Panc1 (cell line): ENCODE measurements at places on chromosomes 6 and 20.

- DNase-seq, result no peak
Observed at GRCh38 chr20:17733767-17734304, 34.1 kb downstream of the BANF2 start.

DNA sequence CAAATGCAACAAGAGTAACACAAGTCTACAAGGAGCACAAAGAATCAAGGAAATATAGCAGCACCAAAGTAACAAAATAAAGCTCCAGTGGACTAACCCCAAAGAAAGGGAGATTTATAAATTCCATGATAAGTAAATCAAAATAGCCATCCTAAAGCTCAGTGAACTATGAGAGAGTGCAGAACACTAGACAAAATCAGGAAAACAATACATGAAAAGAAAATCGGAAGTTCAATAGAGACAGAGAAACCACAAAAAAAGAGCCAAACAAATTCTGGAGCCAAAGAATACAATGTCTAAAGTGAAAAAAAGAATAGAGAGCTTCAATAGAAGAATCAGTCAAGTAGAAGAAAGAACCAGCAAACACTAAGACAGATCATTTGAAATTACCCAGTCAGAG is 247.3 kb upstream of the TENT5A start:
- no peak for DNase-seq

DNA sequence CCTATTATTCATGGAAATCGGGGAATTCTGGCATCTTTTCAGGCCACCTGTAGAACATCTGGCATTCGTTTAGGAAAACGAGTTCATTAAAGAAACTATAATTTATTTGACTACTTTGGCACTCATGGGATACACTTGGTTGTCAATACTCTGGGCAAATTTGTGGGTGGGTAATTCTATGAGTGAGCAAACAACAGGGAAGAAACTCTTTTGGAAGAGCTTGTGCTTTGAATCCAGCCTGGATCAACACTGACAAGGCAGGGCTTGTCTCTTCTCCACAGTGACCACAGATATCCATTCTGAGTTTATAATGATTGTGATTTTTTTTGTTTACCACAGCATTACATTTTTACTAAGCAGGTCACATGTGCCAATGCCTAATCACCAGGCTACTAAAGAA is 394.7 kb downstream of the THBS2 start:
- DNase-seq, result no peak

DNA sequence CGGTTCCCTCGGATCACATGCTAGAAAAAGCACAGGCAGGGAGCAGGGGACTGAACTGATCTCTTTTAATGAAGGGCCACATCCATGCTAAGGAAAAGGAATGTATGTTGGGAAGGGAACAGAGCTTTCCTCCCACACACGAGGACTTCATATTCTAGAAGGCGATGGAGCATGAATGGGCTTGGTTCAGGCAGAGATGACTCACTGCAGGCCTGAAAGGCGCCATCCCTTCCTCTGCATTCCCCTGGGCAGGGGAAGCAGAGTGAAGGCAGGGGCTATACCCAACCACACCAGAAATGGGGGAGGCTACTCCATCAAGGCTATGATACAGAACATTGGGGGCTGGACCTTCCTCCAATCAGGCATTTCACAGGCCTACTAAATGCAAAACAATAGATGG is 30.6 kb downstream of the ELMO2 start:
- no peak for DNase-seq

DNA sequence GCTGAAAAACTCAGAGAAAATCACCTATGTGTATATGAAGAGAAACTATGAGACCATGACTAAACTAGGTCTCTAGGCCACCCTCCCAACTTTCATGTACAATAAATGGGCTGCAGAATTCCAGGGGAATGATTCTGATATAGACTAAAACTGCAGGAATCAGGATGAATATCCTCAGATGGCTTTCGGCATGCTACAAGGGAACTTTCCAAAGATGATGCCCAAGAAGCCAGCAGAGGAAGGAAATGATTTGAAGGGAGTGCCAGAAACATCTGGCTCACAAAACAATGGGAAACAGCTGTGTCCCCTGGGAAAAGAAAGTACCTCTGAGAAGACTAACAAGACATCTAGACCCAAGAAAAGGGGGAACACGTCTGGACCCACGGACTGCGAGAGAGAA is 41.1 kb downstream of the PLN start:
- no peak for DNase-seq

- no peak for DNase-seq
Observed at GRCh38 chr20:62888406-62888805, 26.8 kb upstream of the TCFL5 start.

GRCh38 chr6:149074832-149075258 is 242.7 kb upstream of the TAB2 start:
- DNase-seq, result no peak

DNA sequence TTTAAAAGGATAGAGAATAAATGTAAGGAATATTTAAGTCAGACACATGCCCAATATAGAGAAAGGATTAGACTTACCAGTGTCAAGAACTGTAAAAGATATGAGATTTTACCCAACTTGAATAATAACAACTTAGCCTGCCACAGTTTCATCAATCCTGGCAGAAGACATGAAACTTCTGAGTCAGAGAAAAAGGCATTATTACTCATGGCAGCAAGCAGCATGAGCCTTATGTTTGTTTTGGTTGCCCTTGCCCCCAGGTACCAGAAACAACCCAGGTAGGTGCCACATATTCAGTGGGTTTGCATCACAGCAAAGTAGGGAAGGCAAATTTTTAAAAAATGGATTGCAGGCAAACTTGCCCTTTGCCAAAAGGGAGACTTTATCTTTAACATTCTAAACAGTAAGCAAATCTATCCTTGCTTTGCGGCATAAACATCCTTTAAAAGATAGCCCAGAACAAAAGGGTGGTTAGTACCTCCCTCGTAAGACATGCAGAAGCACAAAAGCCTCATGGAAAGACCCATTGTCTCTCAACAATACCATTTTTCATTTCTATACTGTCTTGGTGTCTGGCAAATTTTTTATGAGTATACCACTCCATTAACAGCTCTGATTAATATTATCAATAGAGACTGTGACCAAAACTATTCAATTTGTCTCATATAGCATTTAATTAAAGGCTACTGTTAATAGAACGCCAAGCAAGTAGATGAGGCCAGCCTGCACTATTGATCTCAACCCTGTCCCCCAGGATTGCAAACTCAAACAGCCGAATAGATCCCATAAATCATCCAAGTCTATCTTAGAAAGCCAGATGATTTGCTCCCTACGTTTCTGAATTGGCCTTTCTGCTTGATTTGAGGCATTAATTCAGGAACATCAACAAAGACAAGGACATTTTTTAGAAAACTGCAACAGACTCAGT is 185.1 kb downstream of the COL19A1 start:
- DNase-seq, result no peak

GRCh38 chr6:101086473-101086872 is 205.3 kb upstream of the ASCC3 start:
- no peak for DNase-seq

- DNase-seq, result no peak
Observed at GRCh38 chr6:8993111-8993510, 557.8 kb upstream of the SLC35B3 start.

DNA sequence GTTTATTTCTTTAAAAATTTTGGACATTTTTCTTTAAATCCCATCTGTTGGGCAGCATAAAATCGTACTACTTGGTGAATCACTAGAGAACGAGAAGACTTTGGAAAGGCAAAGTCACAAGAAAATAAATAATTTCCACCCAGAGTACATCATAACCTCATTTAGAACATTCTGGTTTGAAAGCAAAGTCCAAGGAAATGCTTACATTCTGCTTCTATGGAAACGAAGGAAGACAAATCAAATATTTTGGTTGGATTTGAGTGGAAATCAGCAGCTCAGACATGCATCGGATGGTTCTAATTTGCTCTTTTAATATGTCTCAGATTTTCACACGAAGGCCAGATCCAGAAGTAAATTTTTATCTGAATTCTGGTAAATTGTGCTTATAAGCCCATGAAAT is 60.7 kb upstream of the LTV1 start:
- no peak for DNase-seq

DNA sequence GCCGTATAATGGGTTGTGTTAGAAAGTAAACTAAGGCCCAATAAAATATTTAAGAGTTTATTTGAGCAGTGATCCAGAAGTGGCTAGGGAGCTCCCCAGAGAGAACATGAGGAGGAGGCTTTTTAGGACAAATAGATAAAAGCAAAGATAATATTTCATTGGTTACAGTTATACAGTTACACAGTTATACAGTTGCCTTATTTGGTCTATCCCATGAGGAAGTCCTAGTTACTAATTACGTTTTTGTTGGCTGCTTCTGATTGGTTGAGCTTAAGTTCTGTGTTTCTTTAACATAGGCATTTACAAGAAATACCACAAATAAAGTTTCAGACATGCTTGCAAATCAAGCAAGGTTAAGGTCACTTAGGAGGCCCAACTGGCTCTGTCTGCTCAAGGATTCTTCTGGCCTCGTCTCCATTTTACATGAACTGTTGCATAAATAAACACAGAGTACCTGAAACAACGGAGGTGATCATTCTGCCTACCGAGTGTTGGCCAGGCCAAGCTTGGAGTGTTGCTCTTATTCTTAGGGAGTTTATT is 7.0 kb downstream of the UBD start:
- no peak for DNase-seq

DNA sequence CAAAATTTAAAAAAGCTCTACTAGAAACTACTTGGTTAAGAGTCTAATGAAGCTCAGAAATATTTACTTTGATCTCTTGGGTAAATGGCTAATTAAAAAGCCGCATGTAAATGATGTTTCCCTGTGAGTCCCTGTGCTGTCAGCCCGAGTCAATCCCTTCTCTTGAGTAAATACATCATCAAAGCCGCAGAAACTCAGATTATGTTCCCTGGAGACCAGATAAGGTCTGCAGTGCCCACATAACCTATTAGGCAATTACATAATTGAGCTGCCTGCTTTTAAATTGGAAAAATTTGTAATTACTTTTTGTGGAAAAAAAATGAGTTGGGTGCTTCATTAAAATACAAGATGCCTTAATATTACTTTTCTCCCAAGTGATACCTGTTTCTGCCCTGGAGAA is 83.1 kb downstream of the KIZ start:
- no peak for DNase-seq

- no peak for DNase-seq
Observed at GRCh38 chr6:35046862-35047261, 94.3 kb downstream of the TCP11 start.

GRCh38 chr6:91278416-91278815 is 691.5 kb upstream of the MAP3K7 start:
- no peak for DNase-seq

DNA sequence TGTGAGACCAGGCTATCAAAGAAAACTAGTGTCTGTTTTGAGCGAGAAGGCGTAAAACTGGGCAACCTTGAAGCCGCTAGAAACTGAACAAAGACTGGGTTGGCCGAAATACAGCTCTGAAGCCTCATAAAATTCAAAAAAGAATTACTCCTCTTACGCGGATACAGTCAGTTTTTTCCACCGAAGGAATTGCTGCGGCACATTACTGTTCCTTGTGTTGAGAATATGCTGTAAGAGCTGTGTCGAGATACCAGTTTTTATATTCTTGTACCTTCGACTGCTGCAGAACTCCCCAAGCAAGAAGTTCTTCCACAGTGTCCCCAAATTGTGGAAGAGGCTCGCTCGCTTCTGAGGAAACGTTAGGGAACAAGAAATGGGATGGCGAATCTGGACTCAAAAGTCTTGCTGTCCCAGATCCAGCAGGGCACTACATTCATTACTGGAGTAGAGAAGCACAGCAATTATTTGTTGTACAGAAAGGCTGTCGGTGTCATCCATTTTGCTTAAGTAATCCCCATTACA is 523 bp upstream of the COX7A2 start:
- no peak for DNase-seq

- DNase-seq, result no peak
Observed at GRCh38 chr6:111976139-111976538, 77.8 kb upstream of the CCN6 start.

DNA sequence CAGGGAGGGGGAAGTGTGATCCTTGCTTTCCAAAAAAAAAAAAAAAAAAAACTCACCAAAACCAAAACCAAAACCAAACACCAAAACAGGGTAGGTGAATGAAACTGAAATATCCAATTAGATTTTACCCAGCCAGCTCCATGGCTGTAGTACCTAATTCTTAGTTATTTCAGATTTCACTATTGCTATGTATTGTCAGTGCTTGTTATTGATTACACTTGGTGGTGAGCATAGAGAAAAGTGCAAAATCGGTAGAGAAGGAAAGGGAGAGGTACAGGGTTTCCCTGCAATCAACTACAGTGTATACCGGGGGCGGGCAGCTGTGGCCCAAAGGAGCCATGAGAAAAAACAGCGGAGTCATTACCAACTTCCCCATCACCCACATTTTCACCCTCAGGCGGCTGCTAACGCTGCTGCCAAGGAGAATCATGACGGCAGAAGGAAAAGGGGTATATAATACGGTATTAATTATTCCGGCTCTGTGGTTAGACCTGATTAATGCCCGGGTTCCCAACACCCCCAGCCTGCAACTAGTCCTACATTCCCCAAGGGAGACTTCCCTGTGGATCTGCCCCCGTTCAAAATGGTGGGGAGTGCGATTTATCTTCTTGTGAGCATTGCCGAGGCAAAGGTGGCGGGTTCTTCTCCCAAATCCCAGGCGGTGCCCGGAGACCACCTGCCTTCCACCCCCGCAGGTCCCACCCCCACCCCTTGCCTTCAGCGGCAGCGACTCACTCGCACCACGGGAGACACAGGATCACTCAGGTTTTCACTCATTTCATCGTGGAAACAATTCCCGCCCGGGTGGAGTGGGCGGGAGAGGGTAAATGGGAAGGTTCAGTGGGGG is at the start of gene C6orf62:
Gene C6orf62 (minus strand): TSS at position 30 of the 847 bp plus-strand sequence. CDS start 486 bp downstream, outside the sequence.
- DNase-seq, result no peak

DNA sequence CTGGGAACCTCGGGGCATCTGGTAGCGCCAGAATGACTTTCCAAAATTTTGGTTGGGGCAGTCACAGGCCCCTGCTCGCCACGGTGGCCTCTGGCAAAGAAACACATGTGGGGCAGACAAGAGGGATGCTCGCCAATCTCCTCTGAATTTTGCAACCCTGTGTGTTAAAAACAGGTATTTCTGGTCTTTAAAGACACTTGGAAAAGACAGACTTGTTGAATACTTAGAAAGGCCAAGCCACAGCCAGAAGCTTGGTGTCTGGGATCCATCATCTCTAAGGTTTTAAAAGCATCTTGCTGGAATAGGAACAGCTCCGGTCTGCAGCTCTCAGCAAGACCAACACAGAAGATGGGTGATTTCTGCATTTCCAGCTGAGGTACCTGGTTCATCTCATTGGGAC is 31.2 kb downstream of the HLA-E start:
- DNase-seq, result no peak

GRCh38 chr6:152575621-152576150 is 61.5 kb downstream of the SYNE1 start:
- DNase-seq, result no peak

DNA sequence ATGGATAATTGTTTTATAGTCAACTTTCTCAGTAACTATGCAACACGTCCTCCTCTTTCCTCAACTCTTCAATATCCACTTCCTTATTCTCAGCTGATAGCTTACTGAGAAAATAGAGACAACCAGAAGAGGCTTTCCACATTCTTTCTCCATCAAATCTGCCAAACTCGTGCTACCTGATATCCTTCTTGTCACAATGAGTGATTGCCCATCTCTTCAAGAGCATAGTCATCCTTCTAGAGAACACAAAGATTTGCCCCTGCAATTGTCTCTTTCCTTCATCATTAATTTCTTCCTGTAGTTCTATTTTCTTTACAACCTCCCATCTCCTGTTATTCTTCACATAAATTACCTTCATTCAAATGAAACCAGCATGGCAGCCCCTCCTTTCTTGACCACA is 75.9 kb upstream of the RGS17 start:
- no peak for DNase-seq

GRCh38 chr20:51715163-51715855 is 52.9 kb downstream of the ATP9A start:
- DNase-seq, result no peak

- DNase-seq, result no peak
Observed at GRCh38 chr20:29740951-29741593, 1516.4 kb upstream of the DEFB115 start.
